AG09309 (cell line): ENCODE measurements at places on chromosomes 4 and X.

DNA sequence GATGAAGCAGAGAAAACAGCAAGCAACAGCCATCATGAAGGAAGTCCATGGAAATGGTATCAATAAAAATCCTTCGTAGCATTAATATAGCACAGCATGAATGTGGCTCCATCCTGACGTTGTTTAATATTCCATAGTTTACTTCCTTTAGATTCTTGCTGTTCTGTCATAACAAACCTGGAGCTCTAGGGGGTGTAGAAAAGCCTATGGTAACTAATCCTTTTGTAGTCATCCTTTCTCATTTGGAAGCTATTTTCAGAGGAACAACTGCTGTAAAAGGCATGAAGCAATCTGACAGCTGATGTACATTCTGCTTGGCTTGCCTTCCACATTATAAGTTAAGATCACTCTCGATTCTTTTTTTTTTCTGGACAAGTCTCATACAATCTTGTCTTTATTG is 914 bp downstream of the MYOZ2 start:
- no peak for DNase-seq

GRCh38 chr4:178280362-178280761 is 838.1 kb upstream of the AGA start:
- DNase-seq = no peak

- DNase-seq = no peak
Measured at GRCh38 chrX:6683353-6683752, 148.4 kb upstream of the VCX3A start.

GRCh38 chrX:20382518-20383297 is 116.0 kb upstream of the RPS6KA3 start:
- no peak for DNase-seq

DNA sequence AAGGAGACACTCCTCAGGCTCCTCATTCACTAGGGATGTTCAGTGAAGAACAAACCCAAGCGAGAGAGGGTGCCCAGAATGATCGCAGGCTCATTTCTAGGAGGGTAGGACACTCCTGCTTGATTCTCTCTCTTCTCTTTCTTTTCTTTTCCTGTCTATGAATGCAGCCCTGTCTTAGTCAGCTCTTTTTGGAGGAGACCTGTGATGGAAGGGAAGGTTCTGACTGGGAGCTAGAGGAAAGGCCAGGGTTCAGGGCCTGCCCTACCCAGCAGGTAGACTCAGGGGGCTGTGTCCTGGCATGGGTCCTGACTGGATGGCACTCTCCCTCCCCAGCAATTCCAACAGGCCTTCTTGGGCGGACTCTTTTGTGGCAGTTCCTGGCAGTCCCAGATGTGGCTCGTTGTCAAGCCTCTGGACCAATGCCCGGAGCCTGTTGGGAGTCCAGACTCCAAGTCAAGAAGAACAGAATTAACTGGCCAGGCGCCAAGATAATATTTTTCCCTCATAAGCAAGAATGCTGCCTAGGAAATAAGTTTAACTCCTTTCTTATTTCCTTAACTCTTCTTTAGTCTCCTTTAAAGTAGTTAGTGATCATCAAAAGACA is 139.4 kb upstream of the SCML1 start:
- no peak for DNase-seq

DNA sequence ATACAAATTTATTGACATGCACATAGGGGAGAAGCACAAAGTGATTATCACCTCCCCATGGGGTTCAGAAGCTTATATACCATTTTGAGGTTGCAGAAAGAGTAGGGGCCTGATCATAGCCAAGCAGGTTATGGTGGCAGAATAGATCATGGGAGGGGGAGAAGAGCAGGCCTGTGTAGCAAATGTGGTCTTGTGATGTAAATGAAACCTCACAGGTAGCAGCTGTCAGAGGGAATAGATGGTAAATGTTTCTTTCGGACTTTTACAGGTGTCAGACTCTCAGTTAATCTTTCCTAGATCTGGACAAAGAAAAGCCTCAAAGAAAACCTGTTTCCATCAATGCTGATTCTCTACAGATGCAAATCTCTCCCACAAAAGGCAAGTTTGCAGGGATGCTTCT is 84.4 kb downstream of the CFAP299 start:
- DNase-seq = no peak

- DNase-seq = no peak
Measured at GRCh38 chrX:39551762-39552161, 546.0 kb downstream of the BCOR start.

- DNase-seq = no peak
Measured at GRCh38 chrX:1860936-1861594, 246.2 kb downstream of the ASMT start.

GRCh38 chr4:90099812-90100211 is 27.4 kb upstream of the CCSER1 start:
- DNase-seq = no peak
